ENCODE measurements at places on chromosomes 2 and 18.
A peak's percentile ranks its signal among the peaks of the same experiment; 100 is the strongest.

DNA sequence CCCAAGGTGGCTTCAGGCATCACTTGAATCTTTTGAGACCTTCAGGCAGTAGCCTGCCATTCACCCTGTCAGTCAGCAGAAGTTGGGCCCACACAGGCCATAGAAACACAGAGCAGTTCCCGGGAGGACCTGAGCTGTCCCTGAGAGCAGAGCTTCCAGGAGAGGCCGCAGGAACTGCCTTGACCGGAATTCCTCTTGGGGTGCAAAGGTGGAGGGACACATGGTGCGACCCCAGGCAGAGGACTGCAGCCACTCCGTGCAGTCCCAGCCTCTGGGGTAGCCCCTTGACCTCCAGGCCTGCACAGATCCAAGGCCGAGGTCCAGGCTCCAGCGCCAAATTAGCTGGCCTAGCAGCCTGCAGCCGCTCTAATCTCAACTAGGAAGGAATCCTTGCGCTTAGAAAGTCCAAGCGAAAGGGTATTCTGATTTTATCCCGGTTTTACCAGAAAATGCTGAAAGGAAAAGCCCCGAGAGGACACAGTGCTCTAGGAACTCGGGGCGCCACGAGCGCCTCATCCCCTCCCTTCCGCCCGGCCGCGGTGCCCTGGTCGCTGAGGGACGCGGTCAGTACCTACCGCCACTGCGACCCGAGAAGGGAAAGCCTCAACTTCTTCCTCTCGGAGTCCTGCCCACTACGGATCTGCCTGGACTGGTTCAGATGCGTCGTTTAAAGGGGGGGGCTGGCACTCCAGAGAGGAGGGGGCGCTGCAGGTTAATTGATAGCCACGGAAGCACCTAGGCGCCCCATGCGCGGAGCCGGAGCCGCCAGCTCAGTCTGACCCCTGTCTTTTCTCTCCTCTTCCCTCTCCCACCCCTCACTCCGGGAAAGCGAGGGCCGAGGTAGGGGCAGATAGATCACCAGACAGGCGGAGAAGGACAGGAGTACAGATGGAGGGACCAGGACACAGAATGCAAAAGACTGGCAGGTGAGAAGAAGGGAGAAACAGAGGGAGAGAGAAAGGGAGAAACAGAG, 5.4 kb downstream of the SIX2 start:
- H3K4me1 ChIP-seq, result peaks cover 4% of the 10 kb centered on the region
- peaks cover 99% of the 10 kb centered on the region for H3K27me3 ChIP-seq
- H3K4me3 ChIP-seq, result no peak overlapping the region
- no peaks in the 10 kb centered on the region for H3K36me3 ChIP-seq
- H3K27ac ChIP-seq, result no peak overlapping the region
- DNase-seq, result no peak

- no peaks in the 10 kb centered on the region for H3K27me3 ChIP-seq
- H3K4me1 ChIP-seq, result no peaks in the 10 kb centered on the region
- H3K36me3 ChIP-seq, result no peaks in the 10 kb centered on the region
- DNase-seq, result no peak
- H3K4me3 ChIP-seq, result no peak overlapping the region
- no peak overlapping the region for H3K27ac ChIP-seq
Observed at GRCh38 chr2:200087451-200087850, 132.1 kb downstream of the MAIP1 start.

DNA sequence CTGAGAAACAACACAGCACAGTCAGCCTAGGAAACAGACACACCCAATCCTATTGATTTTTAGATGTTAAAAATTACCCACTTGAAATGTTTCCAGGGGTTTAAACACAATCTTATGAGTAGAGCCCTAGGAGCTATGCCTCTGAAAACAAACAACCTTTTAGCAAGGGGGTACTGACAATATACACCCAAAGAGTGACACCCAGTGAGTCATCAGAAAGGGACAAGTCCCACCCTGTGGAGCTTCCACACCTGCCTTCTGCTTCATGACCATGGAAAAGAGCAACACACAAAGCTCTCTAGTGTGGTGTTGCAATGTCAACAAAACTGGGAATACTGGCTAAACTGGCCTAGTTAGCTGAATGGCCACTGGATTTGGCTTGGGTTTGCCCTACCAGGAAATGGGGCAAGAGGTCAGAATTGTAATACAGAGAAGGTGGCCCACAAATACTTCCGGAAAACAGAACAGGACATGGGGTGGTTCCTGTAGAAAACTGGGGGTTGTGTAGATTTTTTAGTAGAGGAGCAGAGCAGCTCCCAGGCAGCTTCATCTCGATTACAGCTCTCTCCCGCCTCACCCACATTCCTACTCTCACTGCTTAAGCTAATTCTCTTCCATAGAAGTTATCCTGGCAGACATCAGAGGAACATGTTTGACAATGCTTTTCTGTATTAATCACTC, 98.2 kb downstream of the GAREM1 start:
- no peak overlapping the region for H3K4me3 ChIP-seq
- 0 out of 2 replicates have a peak, but pooled peaks cover 2% of the 10 kb centered on the region for H3K4me1 ChIP-seq
- no peak overlapping the region for H3K27ac ChIP-seq
- no peaks in the 10 kb centered on the region for H3K27me3 ChIP-seq
- no peak for DNase-seq

GRCh38 chr2:120697471-120697870, 38.2 kb upstream of the GLI2 start:
- H3K36me3 ChIP-seq, result no peaks in the 10 kb centered on the region
- DNase-seq, result no peak
- peaks cover 7% of the 10 kb centered on the region for H3K4me1 ChIP-seq
- no peak overlapping the region for H3K4me3 ChIP-seq
- no peak overlapping the region for H3K27ac ChIP-seq

- H3K4me1 ChIP-seq, result no peaks in the 10 kb centered on the region
- no peaks in the 10 kb centered on the region for H3K27me3 ChIP-seq
- no peak overlapping the region for H3K4me3 ChIP-seq
- no peak overlapping the region for H3K27ac ChIP-seq
Observed at GRCh38 chr2:24620936-24621335, 129.9 kb downstream of the NCOA1 start.

DNA sequence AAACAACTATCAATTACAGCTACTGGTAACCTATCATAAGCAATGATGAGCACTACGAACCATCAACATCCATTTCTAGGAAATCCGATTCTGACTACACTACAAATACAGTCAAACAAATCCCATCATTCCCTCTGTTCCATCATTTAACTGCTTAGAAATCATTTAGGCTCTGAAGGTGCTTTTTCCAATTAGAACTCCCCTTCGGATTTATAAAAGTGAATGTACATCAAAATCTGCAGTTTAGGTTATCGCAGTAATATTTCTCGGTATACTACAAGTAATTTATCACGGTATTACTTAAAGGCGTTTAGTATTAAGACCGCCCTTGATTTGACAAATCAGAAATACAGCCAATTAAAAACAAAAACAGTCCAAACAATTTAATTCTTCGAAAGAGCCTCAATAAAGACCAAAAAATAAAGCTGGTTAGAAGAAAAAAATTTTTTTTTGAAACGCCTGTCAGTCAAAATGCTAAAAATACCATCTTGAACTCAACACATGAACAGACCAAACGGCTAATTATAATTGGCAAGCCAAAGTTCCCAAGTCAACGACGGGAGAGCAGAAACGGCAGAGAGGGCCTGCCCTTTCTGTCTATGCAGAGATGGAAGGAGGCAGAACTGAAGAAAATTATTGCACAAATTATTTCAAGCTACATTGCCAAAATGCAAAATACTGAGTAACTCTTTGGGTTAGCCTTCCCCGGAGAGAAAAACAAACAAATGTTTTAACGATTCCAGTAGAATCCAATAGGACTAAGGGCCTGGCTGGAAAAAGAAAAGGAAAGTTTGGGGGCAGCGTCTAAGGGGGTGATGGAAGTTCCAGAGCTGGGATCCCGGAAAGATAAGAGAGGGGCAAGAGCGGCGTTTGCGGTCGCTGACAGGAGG, 1.2 kb downstream of the VPS54 start:
- H3K27me3 ChIP-seq, result no peaks in the 10 kb centered on the region
- no peak for DNase-seq
- no peak overlapping the region for H3K27ac ChIP-seq
- peak overlapping the region; percentile 68 for H3K4me3 ChIP-seq
- H3K4me1 ChIP-seq, result peaks cover 3% of the 10 kb centered on the region

DNA sequence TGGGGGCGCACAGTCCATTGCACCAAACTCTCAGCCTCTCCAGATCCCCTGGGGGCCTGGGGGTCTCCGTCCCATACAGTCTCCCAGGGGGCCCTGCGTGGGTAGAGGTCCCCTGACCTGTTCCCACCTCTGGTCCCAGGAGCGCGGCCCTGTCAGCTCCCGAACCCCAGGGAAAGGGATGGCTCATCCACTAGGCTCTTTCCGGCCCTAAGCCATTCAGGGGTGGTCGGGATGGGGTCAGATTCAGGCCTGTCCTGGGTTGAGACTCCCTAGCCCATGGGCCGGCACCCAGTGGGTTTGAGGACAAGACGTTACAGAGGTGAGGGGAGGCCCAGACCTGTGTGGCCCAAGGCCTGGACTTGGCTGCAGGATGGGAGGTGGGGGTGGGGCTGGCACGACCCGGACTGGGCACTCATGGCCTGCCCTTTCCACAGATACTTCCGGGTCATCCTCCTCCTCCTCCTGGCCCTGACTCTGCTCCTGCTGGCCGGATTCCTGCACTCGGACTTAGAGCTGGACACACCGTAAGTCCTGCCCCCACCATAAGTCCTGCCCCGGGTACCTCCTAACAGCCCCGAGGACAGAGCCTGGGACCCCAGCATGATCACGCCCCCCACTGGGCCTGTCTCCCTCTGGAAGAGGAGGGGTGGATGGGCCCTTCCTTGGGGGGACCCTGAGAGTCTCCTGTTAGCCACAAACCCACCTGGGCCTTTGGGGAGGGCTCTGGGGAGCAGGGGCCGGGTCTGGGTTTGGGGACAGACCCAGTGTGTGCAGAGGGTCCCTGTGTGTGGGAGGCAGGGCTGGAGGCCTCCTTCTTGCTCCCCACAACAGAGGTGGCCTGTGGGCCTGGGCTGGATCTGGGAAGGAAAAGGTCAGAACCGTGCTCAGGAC, 10.1 kb upstream of the NEU4 start:
- peaks cover 3% of the 10 kb centered on the region for H3K4me1 ChIP-seq
- DNase-seq, result no peak
- no peak overlapping the region for H3K27ac ChIP-seq
- H3K36me3 ChIP-seq, result no peaks in the 10 kb centered on the region
- H3K4me3 ChIP-seq, result no peak overlapping the region
- peaks cover 8% of the 10 kb centered on the region for H3K27me3 ChIP-seq

DNA sequence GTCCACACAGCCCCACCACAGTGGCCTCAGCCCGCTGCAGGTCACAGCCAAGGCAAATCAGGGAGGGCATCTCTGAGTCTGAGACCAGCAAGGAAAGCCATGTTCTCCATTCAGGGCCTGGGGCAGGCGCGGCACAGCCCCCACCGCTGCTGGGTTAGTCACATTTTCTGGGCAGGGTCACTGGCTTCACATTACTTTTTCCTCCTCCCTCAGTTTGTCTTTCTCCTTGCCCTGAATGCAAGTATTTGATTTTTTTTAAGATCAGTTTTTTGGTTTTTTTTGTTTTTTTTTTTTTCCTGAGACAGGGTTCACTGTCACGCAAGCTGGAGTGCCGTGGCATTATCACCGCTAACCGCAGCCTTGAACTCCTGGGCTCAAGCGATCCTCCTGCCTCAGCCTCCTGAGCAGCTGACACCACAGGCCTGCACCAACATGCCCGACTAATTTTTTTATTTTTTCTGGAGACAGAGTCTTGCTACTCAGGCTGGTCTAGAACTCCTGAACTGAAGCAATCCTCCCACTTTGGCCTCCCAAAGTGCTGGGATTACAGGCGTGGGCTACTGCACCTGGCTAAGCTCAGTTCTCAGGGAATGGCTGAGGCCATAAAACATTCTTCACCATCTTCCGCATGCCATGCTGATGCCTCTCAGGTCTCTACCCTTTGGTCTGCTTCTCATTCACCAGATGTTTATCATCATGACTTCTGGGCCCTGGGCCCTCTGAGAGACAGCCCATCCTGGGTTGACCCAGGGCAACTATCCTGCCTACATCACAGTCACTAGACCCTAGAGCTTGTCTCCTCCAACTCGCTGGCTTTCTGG, 628 bp upstream of the CAPG start:
- H3K4me1 ChIP-seq, result peaks cover 12% of the 10 kb centered on the region
- H3K36me3 ChIP-seq, result no peaks in the 10 kb centered on the region
- H3K27me3 ChIP-seq, result no peaks in the 10 kb centered on the region
- DNase-seq, result no peak
- no peak overlapping the region for H3K27ac ChIP-seq

DNA sequence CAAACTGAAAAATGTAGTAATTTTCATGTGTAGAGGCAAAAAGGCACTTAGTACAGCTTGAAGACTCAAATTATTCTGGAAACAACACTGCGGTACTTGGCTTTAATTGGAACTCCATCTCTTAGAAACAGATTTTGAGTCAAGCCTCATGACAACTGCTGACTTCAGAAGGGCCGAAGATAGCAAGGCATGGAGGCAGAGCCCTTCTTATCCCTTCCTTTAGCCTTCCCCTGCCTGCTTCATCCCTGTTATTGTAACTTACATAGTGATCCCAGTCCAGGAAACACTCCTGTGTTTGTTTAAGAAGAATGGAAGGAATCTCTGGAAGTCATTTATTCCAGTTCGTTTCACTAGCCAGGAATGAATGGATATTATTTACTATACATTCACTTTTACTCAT, 110.9 kb upstream of the FAM98A start:
- no peak for DNase-seq
- H3K4me3 ChIP-seq, result no peak overlapping the region
- H3K27me3 ChIP-seq, result no peaks in the 10 kb centered on the region
- peaks cover 3% of the 10 kb centered on the region for H3K4me1 ChIP-seq
- no peak overlapping the region for H3K27ac ChIP-seq
- no peaks in the 10 kb centered on the region for H3K36me3 ChIP-seq

- no peak for DNase-seq
- H3K4me3 ChIP-seq, result no peak overlapping the region
- no peaks in the 10 kb centered on the region for H3K27me3 ChIP-seq
- no peaks in the 10 kb centered on the region for H3K36me3 ChIP-seq
- H3K27ac ChIP-seq, result no peak overlapping the region
Observed at GRCh38 chr2:148130581-148130980, 109.7 kb downstream of the MBD5 start.

DNA sequence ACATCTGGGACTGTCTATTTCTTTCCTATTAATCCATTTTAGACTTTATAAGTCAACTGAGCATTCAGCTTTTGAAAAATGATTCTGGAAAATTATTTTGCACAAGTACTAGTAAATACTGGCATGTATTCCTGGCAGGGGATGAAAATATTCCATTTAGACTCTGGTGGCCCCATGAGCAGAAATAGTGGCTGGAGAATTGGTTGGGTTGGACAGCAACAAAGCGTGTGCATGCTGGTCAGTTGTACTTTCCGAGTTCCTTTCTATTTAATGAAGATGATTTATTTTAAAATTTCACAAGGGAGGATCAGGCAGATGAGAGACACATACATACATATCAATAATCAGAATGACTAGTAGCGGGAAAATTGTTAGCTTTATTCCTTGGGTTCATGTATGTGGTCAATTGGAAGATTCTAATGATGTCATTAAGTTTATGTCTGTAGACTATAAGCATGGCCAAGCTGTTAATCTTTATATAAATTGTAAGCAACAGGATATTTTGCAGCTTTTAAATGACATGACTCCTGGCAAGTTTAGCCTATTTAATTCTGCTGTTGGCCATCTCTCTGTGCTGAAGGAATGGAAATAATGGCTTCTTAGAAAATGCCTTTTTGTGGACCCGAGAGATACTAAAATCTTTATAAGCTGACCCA, 541.6 kb downstream of the SLC4A3 start:
- no peaks in the 10 kb centered on the region for H3K4me1 ChIP-seq
- H3K27ac ChIP-seq, result no peak overlapping the region
- no peak for DNase-seq
- H3K4me3 ChIP-seq, result no peak overlapping the region
- H3K27me3 ChIP-seq, result no peaks in the 10 kb centered on the region
- H3K36me3 ChIP-seq, result no peaks in the 10 kb centered on the region

Measured in iPS DF 6.9 (cell line).